ENCODE measurements at places on chromosomes 12 and 14.
A peak's percentile ranks its signal among the peaks of the same experiment; 100 is the strongest.

- DNase-seq, result no peak
Observed at GRCh38 chr14:69480136-69480535, 4.4 kb upstream of the PLEKHD1 start.

GRCh38 chr14:76575108-76575507 is 186.2 kb upstream of the VASH1 start:
- no peak for DNase-seq

GRCh38 chr12:104248444-104248843 is 32.9 kb downstream of the TXNRD1 start:
- DNase-seq, result no peak

DNA sequence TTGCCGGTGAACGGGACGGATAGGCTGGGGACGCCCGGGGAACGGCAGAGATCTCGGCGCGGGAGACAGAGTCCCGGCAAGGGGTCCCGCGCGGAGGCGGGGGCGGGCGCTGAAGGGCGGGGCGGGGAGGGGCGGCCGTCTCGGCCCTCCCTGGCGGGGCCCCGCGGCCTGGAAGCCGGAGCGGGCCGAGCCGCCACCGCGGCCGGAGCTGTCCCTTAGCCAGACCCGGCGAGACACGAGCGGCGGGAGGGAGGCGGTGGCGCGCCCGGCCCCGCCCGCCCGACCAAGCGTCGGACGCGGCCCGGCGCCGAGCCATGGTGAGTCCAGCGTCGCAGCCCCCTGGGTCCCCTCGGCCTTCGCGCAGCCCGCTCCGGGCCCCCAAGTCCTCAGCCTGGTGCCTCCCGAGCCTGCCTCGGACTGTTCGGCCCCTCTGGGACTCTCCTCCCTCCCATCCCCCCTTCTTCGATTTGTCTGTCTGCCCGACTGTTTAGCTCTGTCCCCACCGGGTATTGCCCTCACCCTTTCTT is at the start of gene ARHGEF40:
Gene ARHGEF40 (plus strand): TSS at position 222 of the 527 bp plus-strand sequence. CDS start 93 bp downstream, at position 315.
- DNase-seq, result no peak

- no peak for DNase-seq
Observed at GRCh38 chr12:98344046-98344930, 171.1 kb upstream of the TMPO start.

DNA sequence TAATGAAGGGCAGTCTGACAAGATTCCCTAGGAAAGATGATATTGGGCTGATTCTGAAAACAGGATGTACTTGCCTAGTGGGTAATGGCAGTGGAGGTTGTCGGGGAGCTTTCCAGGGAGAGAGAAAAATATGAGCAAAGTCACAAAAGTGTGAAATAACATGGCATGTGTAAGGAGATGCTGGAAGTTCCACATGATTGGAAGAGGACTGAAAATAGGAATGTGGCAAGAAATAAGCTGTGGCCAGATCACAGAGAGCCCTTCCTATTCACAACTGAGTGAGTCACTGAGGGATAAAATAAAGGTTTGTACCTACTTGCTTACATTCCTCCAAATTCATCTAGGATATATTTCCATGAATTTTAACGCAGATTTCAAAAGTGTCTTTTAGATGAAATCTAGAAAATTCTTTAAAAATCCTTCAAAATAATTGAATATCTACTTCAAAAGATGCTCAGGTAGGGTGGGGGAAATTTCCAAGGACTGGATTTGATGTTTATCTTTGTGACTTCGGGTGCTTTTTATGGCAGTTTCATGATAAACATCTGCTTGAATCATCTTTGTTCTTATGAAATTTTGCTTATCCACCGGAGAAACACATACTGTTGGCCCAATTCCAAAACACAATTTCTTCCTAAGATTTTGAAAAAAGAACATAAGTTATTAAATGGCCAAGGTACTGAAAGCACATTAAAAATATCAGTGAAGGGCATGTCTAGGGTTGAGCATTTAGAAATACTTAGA is 36.3 kb upstream of the SLC2A13 start:
- no peak for DNase-seq

DNA sequence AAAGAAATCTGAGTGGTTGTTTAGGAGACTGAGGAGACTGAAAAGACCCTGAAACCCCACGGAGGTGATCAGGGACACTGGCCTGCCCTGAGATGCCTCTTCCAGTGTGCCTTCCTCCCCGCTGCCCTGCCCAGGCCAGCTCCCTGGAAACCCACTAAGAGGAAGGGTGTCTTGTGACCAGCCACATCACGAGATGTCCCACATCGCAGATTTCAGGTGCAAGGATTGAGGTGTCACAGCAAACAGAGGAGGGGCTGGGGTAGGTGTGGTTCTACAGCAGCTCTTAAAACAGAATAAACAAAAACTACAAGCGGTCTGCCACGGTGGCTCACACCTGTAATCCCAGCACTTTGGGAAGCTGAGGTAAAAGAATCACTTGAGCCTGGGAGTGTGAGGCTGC is 184.3 kb upstream of the C14orf180 start:
- DNase-seq, result peak; percentile 14

GRCh38 chr14:106844608-106845285 is 1318.4 kb downstream of the TMEM121 start:
- peak; percentile 57 for DNase-seq
